ENCODE measurements at places on chromosomes 16 and 17.

- no peaks in the 10 kb centered on the region for H3K27me3 ChIP-seq
- no peak for DNase-seq
- no peaks in the 10 kb centered on the region for H3K36me3 ChIP-seq
- no peak overlapping the region for H3K4me3 ChIP-seq
- no peak overlapping the region for H3K27ac ChIP-seq
Measured at GRCh38 chr17:50048146-50048720, 7.7 kb upstream of the ITGA3 start.

GRCh38 chr16:29315046-29315445, 91.5 kb downstream of the NPIPB11 start:
- H3K27ac ChIP-seq = no peak overlapping the region
- no peak overlapping the region for H3K4me3 ChIP-seq
- peak; percentile 47 for DNase-seq

GRCh38 chr17:44807093-44807816, 22.8 kb downstream of the GJC1 start:
- DNase-seq = no peak
- H3K27ac ChIP-seq = no peak overlapping the region
- peaks cover 5% of the 10 kb centered on the region for H3K36me3 ChIP-seq
- no peaks in the 10 kb centered on the region for H3K27me3 ChIP-seq

GRCh38 chr17:5354886-5355415, 64.5 kb downstream of the NUP88 start:
- H3K4me1 ChIP-seq = no peaks in the 10 kb centered on the region
- no peak overlapping the region for H3K4me3 ChIP-seq
- no peaks in the 10 kb centered on the region for H3K27me3 ChIP-seq

GRCh38 chr17:42182927-42183734, 2.1 kb downstream of the HCRT start:
- DNase-seq = no peak
- H3K4me3 ChIP-seq = peak overlapping the region; percentile 61
- H3K27me3 ChIP-seq = peaks cover 16% of the 10 kb centered on the region
- peak overlapping the region; percentile 20 for H3K27ac ChIP-seq

DNA sequence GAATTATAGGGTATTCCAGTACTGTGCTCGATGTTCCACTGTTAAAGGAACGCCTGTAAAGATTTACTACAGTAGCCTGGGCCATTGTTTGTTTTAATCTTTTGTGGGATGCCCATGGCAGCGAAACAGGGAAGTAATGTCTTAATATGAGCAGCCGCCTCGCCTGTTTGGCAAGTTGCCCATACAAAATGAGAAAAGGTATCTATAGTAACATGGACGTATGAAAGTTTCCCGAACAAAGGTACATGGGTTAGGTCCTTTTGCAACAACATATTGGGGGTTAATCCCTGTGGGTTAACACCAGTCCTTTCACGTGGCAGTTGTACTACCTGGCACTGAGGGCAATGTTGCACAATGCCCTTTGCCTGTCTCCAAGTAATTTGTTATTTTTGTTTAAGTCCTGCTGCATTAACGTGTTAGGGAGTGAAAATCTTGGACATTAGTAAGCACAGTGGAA, 21.1 kb upstream of the TMC5 start:
- DNase-seq = peak; percentile 39
- H3K27ac ChIP-seq = no peak overlapping the region
- H3K4me3 ChIP-seq = no peak overlapping the region

DNA sequence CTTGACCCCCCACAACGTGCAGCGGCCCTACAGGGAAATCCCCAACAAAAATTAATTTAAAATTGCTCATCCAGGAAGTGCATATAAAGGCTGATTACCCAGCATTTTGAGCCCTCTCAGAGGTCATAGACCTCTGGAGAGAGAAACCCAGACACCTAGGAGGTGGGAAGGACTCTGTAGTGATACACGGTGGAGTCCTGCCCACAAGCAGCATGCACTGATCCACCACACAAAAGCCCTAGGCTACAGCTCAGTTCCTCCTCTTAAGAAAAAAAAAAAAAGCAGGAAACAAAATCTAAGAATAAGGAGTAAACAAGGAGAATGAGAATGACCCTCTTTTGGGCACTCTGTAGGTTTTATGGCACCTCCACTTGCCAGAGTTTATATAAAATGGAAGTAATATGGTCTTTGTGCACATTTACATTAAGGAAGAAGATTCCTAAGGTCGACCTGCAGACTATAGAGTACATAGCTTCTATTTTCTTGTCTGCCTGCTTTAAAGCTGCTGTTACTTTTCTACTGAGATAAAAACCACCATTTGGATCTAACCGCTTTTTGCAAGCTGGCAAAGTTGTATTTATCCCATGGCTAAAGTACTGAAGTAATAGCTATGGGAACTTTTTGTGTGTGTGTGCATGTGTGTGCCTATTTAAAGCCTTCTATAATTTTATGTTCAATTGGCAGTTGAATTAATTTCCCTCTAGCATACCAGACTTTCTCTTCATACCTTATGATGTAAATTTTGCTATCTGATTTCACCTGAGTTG, 46.9 kb downstream of the ACSM1 start:
- no peaks in the 10 kb centered on the region for H3K4me1 ChIP-seq
- H3K4me3 ChIP-seq = no peak overlapping the region
- H3K36me3 ChIP-seq = no peaks in the 10 kb centered on the region
- H3K27ac ChIP-seq = no peak overlapping the region
- no peaks in the 10 kb centered on the region for H3K27me3 ChIP-seq
- no peak for DNase-seq

DNA sequence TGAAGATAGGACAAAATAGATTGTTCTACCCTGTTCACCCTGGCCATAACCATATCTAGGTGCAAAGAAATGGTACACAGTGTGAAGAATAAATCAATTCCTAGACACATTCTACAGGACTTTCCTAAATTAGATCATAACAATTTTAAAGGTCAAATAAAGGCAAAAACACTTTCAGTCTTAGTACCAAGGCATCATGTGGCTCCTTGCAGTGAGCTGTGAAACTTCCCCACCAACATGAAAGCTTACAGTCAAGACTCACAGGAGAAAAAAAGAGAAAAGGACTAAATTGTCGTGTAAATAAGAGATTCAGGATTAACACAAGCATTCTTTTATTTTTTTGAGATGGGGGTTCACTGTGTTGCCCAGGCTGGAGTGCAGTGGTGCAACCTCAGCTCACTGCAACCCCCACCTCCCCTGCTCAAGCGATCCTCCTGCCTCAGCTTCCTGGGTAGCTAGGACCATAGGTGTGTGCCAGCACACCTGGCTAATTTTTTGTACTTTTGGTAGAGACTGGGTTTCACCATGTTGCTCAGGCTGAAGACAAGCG, 14.2 kb downstream of the NSMCE1 start:
- H3K36me3 ChIP-seq = peaks cover 16% of the 10 kb centered on the region
- H3K27ac ChIP-seq = no peak overlapping the region
- H3K27me3 ChIP-seq = no peaks in the 10 kb centered on the region
- H3K4me3 ChIP-seq = no peak overlapping the region
- no peak for DNase-seq
- H3K4me1 ChIP-seq = no peaks in the 10 kb centered on the region

DNA sequence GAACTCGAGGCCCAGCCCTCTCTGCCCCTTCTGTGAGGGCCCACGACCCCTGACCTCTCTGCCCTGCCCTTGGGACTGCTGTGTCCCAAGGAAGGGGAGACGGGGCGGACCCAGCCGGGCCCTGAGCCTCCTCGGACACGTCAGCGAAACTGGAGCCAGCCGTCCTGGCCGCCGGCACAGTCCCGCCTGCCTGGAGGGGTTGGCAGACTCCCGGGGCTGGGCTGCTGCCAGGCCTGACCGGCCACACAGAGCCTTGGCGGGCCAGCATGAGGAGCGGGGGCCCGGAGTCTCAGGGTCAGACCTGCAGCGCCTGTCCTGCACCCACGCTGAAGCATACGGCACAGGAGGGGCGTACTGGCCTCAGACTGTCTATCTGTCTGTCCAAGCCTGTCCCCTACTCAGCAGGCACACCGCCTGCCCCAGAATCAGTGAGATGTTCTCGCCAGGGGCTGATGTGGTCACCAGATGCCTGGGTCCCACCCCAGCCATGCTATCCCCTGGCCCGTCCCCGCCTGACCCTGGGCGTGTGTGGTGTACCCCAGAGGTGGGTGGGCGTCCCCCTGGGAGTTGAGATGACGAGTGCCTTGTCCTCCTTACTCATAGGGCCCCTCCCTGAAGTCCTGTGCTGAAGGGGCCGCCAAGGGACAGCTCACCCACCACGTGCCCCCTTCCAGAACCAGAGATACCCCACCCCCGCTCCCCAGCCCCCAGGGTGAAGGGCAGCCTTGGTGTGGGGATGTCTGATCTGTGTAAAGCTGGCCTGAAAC, 4.7 kb downstream of the VASN start:
- no peaks in the 10 kb centered on the region for H3K27me3 ChIP-seq
- peaks cover 64% of the 10 kb centered on the region for H3K36me3 ChIP-seq
- H3K27ac ChIP-seq = peak overlapping the region; percentile 67
- H3K4me3 ChIP-seq = no peak overlapping the region

GRCh38 chr17:66412857-66413558, 110.6 kb downstream of the PRKCA start:
- H3K36me3 ChIP-seq = no peaks in the 10 kb centered on the region
- H3K4me1 ChIP-seq = peaks cover 9% of the 10 kb centered on the region
- no peaks in the 10 kb centered on the region for H3K27me3 ChIP-seq
- DNase-seq = no peak
- H3K27ac ChIP-seq = no peak overlapping the region

GRCh38 chr17:7004398-7005253, 7.8 kb upstream of the RNASEK start:
- peaks cover 27% of the 10 kb centered on the region for H3K36me3 ChIP-seq
- H3K27me3 ChIP-seq = no peaks in the 10 kb centered on the region
- H3K27ac ChIP-seq = no peak overlapping the region
- peaks cover 7% of the 10 kb centered on the region for H3K4me1 ChIP-seq
- H3K4me3 ChIP-seq = no peak overlapping the region

- H3K27ac ChIP-seq = no peak overlapping the region
- H3K36me3 ChIP-seq = peaks cover 11% of the 10 kb centered on the region
- no peaks in the 10 kb centered on the region for H3K27me3 ChIP-seq
- DNase-seq = no peak
- H3K4me3 ChIP-seq = peak overlapping the region; percentile 56
Measured at GRCh38 chr16:1613211-1613622, 1.1 kb downstream of the CRAMP1 start.

- no peak overlapping the region for H3K4me3 ChIP-seq
- peaks cover 33% of the 10 kb centered on the region for H3K27me3 ChIP-seq
- peaks cover 49% of the 10 kb centered on the region for H3K4me1 ChIP-seq
- no peak for DNase-seq
- H3K27ac ChIP-seq = peak overlapping the region; percentile 67
- no peaks in the 10 kb centered on the region for H3K36me3 ChIP-seq
Measured at GRCh38 chr17:79845601-79845949, 6.3 kb upstream of the CBX4 start.

GRCh38 chr17:7862692-7863437, 5.1 kb downstream of the CYB5D1 start:
- no peaks in the 10 kb centered on the region for H3K27me3 ChIP-seq
- H3K4me1 ChIP-seq = peaks cover 17% of the 10 kb centered on the region
- H3K27ac ChIP-seq = no peak overlapping the region
- peaks cover 27% of the 10 kb centered on the region for H3K36me3 ChIP-seq

- H3K4me3 ChIP-seq = no peak overlapping the region
- no peak overlapping the region for H3K27ac ChIP-seq
- H3K27me3 ChIP-seq = no peaks in the 10 kb centered on the region
Measured at GRCh38 chr16:17964196-17964595, 372.3 kb downstream of the NPIPA8 start.

- no peaks in the 10 kb centered on the region for H3K36me3 ChIP-seq
- H3K4me3 ChIP-seq = no peak overlapping the region
- no peak for DNase-seq
Measured at GRCh38 chr16:65453646-65454045, 331.8 kb upstream of the CDH11 start.

DNA sequence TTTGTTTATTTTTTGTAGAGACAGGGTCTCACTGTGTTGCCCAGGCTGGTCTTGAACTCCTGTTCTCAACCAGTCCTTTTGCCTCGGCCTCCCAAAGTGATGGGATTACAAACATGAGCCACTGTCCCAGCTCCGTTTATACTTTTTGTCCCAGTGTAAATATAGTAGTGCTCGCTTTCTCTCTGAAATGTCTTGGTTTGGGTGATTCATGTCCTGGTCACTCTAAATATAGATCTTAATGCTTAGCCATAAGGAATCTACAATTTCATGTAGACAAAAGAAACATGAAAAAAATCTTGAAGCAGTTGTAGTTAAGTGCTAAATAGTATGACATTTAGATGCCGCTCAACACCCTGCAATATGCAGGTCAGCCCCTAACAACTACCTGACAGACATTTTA, 126.9 kb downstream of the KATNIP start:
- no peak overlapping the region for H3K27ac ChIP-seq
- H3K4me1 ChIP-seq = no peaks in the 10 kb centered on the region
- no peaks in the 10 kb centered on the region for H3K27me3 ChIP-seq

DNA sequence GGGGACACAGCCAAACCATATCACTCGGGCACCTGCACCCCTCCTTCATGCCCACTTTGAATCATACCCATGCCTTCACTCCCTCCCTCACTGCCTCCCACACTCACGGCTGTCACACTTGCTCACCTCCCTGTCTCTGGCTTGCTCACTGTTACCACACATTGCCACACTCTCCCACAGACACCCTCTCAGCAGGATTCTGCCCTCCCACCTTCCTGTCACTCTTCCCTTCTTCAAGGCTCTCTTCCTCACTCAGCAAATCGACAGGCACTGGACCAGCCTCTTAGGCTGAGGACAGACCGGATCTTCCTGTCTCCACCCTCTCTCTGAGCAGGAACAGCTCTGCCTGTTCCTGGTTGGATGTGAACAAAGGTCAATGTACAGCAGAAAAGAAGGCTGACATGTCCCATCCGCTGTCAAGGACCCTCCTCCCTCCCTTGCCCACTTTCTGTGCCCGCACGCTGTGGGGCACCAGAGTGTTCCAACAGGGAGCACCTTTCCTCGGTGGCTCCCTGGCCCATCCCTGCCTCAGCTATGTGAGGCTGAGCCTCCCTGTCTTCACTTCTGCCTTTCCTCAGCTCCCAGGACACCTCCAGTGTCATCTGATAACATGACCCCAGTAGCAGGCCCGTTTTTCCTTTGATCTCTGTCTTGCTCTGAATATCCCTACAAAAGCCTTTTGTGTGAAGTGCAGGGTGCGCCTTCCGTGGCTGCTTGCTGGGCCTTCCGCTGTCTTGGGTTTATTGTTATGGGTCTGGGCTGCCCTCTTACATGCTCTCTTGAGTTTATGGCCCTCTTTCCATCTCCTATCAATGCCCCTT, 47.0 kb downstream of the CCDC182 start:
- no peaks in the 10 kb centered on the region for H3K27me3 ChIP-seq
- no peak overlapping the region for H3K4me3 ChIP-seq
- no peak for DNase-seq
- H3K36me3 ChIP-seq = no peaks in the 10 kb centered on the region

- no peak for DNase-seq
- H3K4me3 ChIP-seq = no peak overlapping the region
- H3K27ac ChIP-seq = no peak overlapping the region
- H3K27me3 ChIP-seq = no peaks in the 10 kb centered on the region
- H3K4me1 ChIP-seq = peaks cover 12% of the 10 kb centered on the region
- H3K36me3 ChIP-seq = peaks cover 3% of the 10 kb centered on the region
Measured at GRCh38 chr16:17252064-17252463, 218.7 kb downstream of the XYLT1 start.

GRCh38 chr17:66420961-66421371, 118.6 kb downstream of the PRKCA start:
- H3K36me3 ChIP-seq = no peaks in the 10 kb centered on the region
- no peak overlapping the region for H3K4me3 ChIP-seq
- H3K27ac ChIP-seq = no peak overlapping the region
- H3K27me3 ChIP-seq = no peaks in the 10 kb centered on the region
- no peak for DNase-seq
- peaks cover 14% of the 10 kb centered on the region for H3K4me1 ChIP-seq

- H3K36me3 ChIP-seq = no peaks in the 10 kb centered on the region
- H3K27me3 ChIP-seq = no peaks in the 10 kb centered on the region
- H3K4me1 ChIP-seq = peaks cover 8% of the 10 kb centered on the region
- H3K27ac ChIP-seq = no peak overlapping the region
- no peak overlapping the region for H3K4me3 ChIP-seq
Measured at GRCh38 chr16:57366544-57367040, 5.7 kb upstream of the CX3CL1 start.

Measured in spinal cord (tissue), 10 donors.